Activated CD4-positive, alpha-beta T cell treated with anti-CD3 and anti-CD28 coated beads, Interleukin-2, amount 10 ng/mL, durations not matched to agents 24 days and 14 days (primary cell): ENCODE measurements at places on chromosomes 16 and 17. TPM values are rescaled to one million over a fixed set of nuclear protein-coding genes. Genes with fewer than 3 reads are reported as not detected.
A peak's percentile ranks its signal among the peaks of the same experiment; 100 is the strongest.

CLEC3A gene
- total RNA-seq: not detected in 2 replicates

GRCh38 chr16:59645194-59645593 is 911.1 kb upstream of the GOT2 start:
- no peak overlapping the region for H3K4me3 ChIP-seq
- H3K27me3 ChIP-seq: no peaks in the 10 kb centered on the region
- no peaks in the 10 kb centered on the region for H3K36me3 ChIP-seq
- H3K4me1 ChIP-seq: no peaks in the 10 kb centered on the region
- H3K27ac ChIP-seq: no peak overlapping the region

DNA sequence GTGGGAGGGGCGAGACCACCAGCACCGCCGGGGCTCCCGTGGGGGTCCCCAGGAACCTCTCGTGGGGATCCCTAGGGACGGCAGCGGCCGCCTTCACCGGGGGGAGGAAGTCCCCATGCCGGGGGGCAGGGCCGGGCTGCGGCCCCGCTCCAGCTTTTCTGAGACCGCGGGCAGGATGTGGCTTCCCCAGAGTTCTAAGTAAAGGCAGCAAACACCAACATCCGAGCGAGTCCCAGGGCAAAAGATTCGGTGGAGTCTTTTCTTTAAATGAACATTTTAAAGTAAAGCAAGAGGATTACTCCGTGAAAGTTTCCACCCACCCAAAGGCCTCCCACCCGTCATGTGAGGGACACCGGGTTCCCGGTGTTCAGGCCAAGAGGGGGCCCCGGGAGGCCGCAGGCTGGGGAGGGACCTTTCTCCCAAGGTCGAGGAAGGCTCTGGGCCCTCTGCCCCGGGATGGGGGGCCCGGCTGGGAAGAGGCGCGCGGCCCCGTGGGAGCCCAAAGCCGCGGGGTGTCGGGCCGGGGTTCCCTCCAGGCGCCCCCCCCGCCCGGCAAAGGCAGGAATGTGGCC is 137.2 kb upstream of the RPH3AL start:
- H3K36me3 ChIP-seq: peaks cover 6% of the 10 kb centered on the region
- H3K27me3 ChIP-seq: peaks cover 12% of the 10 kb centered on the region
- H3K4me1 ChIP-seq: peaks cover 14% of the 10 kb centered on the region
- peak overlapping the region; percentile 97 for H3K27ac ChIP-seq

DNA sequence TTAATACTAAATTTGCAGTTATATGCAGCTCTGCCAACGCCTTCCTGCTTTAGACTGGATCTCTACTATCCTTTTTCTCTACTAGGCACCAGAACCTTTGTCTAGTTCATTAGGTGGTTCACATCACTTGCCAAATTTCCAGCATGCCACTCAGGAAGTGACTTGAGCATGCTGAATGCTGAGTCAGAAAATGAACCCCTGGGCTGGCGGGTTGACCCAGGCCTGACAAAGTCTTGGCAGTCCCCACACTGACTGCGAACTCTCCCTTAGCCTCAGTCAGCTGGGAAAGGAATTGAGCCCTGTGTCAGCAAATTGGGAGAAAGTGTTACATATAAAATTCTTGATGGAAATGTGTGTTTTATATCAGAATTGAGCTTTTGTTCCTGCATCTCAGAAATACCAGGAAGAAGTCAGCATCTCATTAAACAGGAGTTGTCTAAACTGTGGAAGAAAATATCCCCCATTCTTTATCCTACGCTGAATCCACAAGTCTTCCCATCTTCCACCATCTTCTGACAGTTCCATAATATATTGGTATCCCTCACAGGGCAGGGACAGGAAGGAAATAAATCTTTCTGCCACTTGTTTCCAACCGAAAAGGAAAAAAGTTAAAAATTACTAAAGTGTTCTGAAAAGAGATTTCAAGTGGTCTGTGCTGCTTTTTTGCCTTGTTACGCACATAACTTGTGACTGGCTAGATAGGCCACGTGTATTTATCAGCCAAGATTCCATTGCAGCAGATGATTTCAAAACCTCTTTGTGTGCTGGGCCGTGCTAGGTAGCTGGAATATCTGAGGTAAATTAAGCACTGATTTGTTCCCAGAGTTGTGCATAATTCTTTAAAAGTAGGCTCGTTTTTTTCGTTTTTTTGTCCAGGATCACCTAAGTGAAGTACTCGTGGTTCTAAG is 16.7 kb upstream of the SLC12A3 start:
- H3K36me3 ChIP-seq: peaks cover 22% of the 10 kb centered on the region
- no peak for DNase-seq
- no peak overlapping the region for H3K4me3 ChIP-seq
- no peaks in the 10 kb centered on the region for H3K27me3 ChIP-seq
- H3K27ac ChIP-seq: no peak overlapping the region
- H3K4me1 ChIP-seq: peaks cover 24% of the 10 kb centered on the region

DNA sequence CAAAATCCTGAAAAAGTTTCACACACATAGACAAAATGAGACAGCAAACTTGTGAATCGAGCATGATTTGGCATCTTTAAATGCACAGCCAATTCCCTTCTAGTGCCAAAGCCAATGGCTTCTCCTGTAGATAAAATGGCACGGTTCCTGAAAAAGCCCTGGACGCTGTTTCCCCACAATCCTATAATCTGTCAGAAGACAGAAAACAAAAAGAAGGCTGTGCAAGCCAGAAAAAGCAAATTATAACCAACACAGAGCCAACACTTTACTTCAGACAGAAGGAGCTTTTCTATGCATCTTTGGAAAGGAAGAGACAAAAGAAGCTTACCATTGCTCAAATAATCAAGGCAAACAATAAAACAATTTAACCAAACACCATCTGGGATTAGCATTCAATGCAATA is 23.8 kb downstream of the FAM222B start:
- no peaks in the 10 kb centered on the region for H3K36me3 ChIP-seq
- DNase-seq: no peak
- H3K4me1 ChIP-seq: peaks cover 8% of the 10 kb centered on the region
- no peak overlapping the region for H3K4me3 ChIP-seq
- no peak overlapping the region for H3K27ac ChIP-seq
